Ascending aorta (tissue), 2 donors: ENCODE measurements at places on chromosomes 5 and 9. TPM values are rescaled to one million over a fixed set of nuclear protein-coding genes. Genes with fewer than 3 reads are reported as not detected.

The ANKRD18A gene
- not detected for total RNA-seq

DNA sequence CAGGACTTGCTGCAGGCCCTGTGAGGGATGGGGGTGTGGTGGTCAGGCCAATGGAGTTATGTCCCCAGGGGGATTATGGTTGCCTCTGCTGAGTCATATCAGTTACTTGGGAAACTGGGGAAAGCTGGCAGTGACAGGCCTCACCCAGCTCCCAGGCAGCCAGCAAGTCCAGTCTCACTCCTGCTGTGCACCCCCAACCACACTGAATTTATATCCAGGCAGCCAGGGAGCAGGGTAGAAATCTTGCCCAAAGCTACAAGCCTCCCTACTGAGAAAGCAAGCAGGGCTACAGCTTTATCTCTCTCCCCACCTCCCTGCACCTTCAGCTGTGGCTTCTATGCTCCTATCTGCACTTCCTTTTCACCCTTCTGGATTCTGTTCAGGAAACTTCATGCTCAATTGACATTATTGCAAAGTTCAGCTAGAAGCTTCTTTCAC lies 2076.0 kb upstream of the CDH9 start:
- no peak for DNase-seq

- no peak for DNase-seq
Measured at GRCh38 chr9:133167096-133167730, 3.5 kb upstream of the GBGT1 start.

DNA sequence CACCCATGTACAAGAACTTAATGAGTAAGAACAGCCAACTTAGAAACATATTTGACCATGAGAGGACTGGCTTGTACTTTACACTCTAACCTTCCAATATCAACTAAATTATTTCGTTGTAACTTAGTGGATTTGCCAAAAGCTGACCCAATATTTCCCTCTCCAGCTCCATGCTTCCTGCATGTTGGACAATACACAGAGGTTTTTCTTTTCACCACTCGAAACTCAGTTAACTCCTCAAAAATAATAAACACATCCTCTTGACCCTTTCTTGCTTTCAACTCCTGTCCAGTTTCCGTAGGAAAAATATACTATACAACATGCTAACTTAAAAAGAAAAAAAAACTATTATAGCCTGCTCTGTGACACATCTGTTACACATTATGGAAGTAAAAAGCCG lies 188.9 kb downstream of the MPDZ start:
- no peak for DNase-seq

- DNase-seq: no peak
Measured at GRCh38 chr9:90433398-90433941, 209.2 kb downstream of the DIRAS2 start.

The KLF9 gene
- 98.7 TPM for total RNA-seq

DNA sequence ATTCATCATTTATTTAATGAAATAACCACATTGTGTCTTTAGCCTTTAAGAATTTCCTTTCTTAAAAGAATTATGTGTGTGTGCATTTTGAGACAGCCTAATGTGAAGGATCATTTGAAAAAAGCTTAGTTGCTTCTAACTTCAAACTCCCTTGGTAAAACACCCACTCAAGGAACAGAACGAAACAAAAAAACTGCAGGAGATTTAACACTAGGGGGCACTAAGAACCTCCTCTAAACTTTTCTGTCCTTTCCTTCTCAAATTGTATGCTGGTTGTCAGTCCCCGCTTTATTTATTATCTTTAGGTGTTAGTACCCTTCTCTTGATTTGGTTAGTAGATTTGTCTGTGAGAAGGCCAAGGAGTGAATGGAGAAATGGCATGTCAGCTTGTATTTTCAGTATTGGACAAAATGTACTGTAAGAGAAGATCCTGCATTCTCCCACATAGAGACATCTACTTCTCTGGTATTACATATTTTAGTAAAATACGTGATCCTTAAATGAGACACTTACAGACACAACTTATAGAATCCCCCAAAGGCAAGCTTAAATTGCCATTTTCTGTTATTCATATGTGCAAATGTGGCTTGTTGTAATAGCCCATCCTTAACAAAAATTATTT lies 229.7 kb downstream of the MRPS30 start:
- DNase-seq: no peak

- DNase-seq: no peak
Measured at GRCh38 chr9:121613009-121613752, 38.3 kb upstream of the DAB2IP start.

The CNTNAP3 gene
- total RNA-seq: 9.0 TPM

DNA sequence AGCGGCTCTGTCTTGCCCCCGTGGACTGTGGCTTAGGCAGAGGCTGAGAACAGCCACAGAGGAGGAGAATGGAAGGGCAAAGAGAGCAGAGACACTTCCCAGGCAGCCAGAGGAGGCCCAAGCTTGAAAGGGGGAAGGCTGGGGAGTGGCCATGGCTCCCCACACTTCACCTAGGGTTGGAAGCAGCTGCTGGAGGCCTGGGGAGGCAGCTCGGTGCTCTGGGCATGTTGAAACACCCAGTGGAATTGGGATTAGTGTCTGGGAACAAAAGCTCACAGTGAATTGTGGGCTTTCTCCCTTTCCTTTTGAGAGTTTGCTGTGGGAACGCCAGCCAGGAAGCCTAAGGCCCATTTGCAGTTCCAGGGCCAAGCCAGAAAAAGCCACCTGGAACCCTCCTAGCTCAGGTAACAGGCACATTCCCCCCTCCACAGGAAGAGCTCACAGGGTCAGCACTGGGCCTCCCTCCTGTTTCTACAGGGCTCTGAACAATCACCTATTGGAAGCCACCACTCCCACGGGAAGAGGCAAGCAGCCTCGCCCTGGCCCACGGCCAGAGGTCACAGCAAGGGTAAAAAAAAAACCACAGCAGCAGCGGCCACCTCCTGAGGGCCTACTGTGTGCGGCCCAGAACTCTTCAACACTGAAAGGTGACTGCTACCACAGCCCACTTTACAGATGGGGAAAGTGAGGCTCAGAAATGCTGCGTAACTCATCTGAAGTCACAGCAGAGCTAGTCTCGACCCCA lies 20.2 kb downstream of the EEIG1 start:
- no peak for DNase-seq

- no peak for DNase-seq
Measured at GRCh38 chr5:59506285-59506877, 387.1 kb downstream of the PDE4D start.

GRCh38 chr9:96514800-96515158 lies 64.8 kb downstream of the HABP4 start:
- no peak for DNase-seq

- no peak for DNase-seq
Measured at GRCh38 chr5:156359476-156359875, 32.5 kb downstream of the SGCD start.

GRCh38 chr5:58412081-58412480 lies 47.8 kb downstream of the PLK2 start:
- no peak for DNase-seq

DNA sequence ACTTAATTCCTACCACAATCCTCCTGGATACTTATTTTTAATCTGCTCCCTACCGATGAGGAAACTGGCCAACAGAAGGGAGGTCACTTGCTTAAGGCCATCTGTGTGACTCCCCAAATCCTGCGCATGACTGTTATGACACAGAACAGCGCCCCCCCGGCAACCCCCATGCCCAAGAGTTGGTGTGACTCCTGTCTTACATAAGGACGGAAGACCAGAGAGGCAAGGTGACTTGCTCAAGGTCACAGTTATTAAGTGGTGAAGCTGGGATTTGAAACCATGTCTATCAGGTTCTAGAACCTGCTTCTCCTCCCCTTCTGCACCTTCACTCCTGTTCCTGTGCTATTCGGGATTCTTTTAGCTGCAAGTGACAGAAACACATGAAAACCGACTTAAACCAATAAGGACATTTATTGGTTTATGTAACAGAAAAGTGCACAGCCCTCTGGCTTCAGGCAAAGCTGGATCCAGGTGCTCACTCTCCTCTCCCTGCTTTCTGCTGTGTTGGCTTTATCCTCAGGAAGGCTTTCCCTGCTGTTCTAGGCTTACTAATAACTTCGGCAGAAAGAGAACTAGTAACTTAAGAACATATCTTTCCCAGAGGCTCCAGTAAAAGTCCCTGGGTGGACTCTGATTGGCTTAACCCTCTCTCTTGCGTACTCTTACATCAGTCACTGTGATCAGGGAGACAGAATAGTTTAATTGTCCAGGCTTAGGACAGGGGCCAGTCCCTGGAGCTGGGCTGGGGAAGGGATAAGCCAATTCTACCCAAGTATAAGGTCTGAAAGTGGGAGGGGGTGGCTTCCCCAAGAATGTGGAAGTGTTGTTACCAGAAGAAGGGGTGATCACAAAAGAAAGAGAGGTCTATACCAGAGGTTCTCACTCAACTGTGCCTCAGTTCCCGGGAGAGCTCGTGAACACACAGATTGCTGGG lies 43.7 kb downstream of the FGF18 start:
- no peak for DNase-seq

The BRD3OS gene
- 15.9 TPM for total RNA-seq

DNA sequence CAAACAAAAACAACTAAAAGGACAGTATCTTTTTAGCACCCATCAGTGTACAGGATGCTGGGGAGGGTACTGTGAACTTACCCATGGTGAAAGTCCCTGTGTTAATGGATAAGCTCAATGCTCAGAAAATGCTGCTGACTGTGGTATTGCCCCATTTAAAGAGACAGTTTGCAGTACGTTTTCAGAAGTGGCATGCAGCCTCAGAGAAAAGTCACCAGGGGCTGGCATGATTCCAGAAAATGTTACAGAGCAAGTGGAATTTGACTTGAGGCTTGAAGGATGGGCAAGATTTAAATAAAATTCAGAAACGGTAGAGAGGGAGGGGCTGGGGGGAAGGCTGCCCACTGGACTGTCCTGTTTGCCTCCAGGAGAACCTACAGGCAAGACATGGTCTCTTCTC lies 7.2 kb downstream of the S1PR3 start:
- no peak for DNase-seq

DNA sequence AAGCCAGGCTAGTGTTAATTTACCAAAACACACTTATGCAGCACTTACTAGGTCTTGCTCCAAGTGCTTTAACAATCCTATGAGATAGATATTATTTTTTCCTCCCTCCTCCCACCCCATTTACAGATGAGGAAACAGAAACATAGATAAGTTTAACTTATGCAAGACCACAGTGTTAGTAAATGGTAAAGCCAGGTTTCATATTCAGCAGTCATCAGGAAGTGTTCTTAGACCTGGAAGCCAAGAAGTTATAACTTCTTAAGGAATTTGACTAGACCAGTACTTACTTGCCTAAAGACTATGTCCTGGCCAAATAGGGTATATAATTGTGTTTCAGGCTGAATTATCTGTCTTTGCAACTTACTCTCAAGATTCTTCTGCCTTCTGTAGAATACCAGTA lies 15.9 kb downstream of the ABHD17B start:
- DNase-seq: no peak
